ENCODE measurements at places on chromosomes 7 and 10.

DNA sequence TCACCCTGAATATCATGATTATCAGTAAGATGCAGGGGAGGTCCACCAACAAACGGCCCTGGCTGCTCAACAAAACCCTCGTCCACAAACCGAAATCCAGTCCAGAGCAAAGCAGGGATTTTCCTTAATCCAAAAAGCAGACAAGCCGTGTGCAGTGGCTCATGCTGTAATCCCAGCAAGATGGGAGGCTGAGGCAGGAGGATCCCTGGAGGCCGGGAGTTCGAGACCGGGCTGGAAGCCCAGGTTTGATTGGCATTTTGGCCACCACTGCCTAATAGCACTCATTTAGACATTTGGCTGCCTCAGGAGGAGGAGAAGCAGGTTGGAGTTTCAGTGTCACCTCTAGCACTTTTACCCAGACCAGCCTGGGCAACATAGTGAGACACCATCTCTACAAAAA is 562.0 kb upstream of the AUTS2 start:
- no peak for DNase-seq

DNA sequence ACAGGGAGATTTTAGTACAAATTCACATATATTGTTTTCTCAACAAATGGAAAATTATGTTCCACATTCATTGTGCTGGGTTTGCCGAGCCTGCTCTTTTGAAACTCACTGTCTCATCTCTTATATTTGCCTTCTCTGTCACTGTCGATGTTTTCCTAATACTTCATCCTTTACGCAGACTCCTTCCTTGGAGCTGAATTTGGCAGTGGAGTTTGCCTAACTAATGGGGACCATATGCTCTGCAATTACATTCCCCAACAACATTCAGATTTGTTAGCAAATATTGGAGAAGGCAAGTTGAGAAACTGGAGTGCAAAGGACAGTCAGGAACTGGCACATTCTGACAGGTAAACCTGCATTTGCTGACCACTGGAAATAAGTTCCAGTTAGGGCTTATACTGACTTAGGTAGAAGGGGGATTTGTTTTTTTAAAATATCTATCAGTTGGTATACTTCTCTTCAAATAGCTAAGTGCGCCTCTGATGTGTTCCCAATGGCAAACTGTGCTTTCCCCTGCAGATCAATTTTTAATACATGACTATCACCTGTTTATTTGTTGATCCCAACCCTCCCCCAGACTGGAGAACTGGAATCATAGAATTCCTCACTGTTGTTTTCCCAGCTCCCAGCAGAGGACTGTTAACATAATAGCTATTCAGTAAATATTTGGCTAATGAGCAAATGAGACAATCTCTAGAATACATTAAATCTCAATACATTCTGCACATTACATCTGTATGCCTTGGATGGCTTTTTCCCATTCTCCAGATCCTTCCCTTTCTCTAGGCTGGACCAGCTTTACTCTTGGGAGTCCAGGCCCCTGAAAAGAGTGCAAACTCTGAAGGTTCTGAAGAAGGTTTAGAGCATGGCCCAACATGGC is 769.3 kb downstream of the KCNMA1 start:
- DNase-seq, result no peak

- DNase-seq, result no peak
Measured at GRCh38 chr7:114416129-114416990, 1.7 kb downstream of the FOXP2 start.

DNA sequence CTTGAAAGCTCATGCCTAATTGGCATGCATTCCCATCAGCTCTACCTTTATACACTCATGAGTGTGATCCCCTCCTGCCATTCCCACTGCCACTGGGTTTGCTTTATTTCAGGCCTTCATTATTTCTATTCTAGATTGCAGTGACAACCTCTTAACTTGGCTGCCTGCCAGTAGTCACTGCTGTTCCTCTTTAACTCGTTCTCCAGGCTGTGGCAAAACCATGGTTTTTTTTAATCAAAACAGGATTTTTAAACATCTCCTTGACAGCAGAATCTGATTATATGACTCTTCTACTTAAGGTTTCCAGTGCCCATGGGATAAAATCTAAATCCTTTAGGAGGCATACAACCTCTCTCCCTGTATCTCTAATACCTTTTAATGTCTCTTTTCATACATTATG is 223.7 kb upstream of the PCDH15 start:
- no peak for DNase-seq

DNA sequence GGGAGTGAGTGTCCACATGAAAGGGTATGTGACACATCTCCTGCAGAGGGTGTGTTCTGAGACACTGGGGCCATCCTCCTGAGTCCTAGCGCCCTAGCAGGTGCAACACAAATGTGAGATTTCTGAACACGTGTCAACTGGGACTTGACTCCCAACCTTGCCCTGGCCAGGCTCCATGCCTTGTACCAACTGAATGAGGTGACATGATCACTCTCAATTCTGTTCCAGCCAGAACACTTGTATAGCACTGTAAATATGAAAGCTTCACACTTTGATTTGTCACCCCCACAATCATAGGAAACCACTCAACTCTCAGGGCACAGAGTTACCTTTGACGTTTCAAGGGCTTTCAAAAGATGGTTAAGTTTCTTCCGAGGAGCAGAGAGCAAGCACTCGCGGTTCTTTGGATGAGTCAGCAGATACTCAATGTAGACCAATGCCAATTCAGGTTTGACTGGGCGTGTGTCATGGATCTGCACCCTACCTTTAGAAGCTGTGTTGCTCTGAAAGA is 48.6 kb downstream of the NCAPG2 start:
- peak; percentile 61 for DNase-seq

GRCh38 chr10:96830511-96831199 is 1.4 kb upstream of the LCOR start:
- peak; percentile 70 for DNase-seq

- DNase-seq, result no peak
Measured at GRCh38 chr10:49761201-49761788, 828 bp downstream of the OGDHL start.

DNA sequence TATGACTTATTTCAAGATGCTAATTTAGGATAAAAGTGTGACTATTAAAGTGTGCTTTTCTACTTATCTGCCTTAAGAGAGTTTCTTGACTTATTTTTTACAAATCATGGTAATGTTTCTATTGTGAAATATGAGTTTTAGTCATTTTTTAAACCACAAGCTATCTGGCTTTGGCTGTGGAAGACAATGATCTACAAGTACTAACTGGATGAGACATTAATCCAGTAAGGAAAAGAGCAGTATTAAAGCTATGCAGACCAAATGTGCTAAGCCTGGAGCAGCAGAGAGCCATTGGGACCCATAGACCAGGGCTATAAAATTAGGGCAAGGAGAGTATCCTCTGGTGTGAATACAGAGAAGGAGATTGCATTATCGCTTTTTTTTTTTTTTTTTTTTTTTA is 92.4 kb downstream of the SEMA3A start:
- no peak for DNase-seq

DNA sequence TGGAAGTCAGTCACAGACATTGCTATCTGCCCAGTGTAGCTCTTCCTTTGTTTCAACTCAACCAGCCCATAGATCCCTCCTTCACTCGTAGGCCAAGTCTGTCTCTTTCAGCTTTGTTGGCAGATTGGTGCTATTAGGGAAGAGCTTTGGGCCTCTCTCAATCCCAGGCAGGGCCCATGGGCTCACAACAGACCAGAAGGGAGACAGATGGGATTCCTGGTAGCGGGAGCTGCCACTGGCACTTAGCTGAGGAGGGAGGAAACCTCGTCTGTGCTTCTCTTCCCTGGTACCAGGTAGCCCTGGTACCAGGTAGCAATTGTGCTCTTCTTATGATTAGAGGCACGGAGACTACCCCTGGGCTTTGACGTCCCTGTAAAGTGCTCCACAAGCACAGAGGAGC is 592.0 kb downstream of the TYW1 start:
- DNase-seq, result no peak

DNA sequence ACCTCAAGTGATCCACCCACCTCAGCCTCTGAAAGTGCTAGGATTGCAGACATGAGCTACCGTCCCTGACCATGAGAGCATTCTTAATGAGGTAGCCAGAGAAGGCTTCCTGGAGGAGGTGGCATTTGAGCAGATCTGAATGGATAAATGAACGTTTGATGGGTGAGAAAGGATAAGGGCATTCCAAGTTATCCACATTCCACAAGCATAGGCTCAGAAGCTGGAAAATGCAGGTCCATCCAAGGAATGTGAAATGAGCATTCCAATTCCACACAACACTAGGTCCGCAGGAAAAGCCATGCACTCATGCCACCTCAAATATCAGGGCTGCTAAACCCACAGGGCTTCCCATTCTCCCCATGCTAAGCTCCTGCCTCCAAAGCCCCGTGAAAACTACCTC is 17.0 kb downstream of the TMEM130 start:
- no peak for DNase-seq

GRCh38 chr10:73862011-73862410 is 12.3 kb downstream of the CAMK2G start:
- no peak for DNase-seq

GRCh38 chr7:20784388-20785156 is 2.1 kb downstream of the SP8 start:
- DNase-seq, result no peak

DNA sequence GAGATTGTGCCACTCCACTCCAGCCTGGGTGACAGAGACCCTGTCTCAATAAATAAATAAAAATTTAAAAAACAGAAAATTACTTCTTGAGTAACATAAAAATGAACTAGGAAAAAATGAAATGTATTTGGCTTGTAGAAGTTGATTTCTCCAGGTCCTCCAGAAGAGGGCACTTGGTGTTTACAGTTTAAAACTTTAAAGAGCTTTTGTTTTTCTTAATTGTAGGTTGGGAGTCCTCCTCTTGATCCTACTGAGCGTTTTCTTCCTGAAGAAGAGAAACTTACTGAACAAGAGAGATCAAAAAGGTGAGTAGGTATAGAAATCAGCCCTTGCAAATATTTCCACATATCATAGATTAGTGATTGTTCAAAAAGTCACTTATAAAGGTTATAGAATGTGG is 16.2 kb downstream of the KIFBP start:
- DNase-seq, result no peak

DNA sequence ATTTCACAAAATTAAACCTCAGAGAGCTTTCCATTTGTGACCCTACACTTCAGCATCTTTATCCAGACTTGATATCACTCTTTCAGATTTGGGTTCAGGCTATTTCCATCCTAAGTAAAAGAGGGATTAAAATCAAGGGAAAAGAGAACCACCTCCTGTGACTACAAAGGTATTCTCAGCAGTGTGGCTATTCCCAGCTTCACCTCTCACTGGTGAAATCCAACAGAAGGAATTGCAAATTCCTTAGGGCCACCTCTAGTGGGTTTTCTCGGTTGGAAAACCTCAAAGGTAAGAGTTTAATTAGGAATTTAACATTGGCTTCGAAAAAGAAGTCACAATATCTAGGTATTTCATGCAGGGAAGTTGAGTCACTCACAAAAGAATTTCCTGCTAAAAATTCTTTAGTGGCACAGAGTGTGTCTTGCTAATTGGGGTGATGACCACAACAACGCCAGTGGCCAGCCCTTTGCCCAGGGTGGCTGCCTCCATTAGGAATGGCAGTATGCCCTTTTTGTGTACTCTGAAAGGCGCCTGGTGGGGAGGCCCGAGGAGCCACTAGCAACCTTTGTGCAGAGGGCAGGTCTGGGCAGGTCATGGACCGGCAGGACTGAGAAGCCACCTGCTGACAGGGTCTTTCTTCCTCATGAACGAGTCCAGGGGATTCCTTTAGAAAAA is 52.2 kb downstream of the SEM1 start:
- no peak for DNase-seq

- no peak for DNase-seq
Measured at GRCh38 chr10:35442028-35442427, 105.7 kb downstream of the CCNY start.

- no peak for DNase-seq
Measured at GRCh38 chr7:45584261-45585210, 10.4 kb downstream of the ADCY1 start.

DNA sequence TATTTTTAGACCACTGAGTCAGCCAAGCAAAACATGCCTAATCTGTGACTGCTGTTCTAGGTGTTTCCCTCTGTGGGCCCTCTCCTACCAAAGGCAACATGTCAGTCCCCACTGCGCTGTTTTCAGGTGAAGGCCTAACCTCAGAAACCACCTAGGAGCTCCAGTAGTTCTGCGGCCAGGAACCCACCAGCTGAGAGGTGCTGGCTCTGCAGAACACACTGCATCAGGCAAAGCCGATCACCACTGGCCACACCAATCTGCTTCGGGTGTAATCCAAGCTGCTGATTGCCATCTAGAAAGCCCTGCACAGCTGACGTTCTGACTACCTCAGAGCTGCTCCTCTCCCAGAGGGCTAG is 14.9 kb downstream of the CAMK2G start:
- DNase-seq, result no peak

GRCh38 chr7:128875523-128875948 is 12.9 kb downstream of the ATP6V1F start:
- no peak for DNase-seq

DNA sequence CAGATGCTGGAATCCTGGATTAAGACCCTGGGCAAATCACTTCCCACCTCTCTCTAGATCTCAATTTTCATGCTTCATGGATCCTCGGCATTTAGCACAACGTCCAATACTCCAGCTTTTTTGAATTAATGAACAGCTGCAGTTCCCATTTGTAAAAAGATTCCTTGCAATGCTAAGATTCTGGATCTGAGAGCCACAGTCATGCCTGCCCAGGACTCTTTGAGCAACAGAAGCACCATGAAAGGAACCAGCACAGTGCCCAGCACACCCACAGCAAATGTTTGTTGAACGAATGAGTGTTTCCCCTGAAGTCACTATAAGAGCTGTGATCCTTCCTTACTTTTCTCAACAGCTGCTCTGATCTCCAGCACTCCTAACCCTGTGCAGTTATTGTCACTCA is 20.8 kb upstream of the DDIT4 start:
- DNase-seq, result no peak

GRCh38 chr7:134694299-134694698 is 47.6 kb downstream of the BPGM start:
- DNase-seq, result no peak

GRCh38 chr10:2948127-2948854 is 119.1 kb upstream of the PFKP start:
- no peak for DNase-seq

DNA sequence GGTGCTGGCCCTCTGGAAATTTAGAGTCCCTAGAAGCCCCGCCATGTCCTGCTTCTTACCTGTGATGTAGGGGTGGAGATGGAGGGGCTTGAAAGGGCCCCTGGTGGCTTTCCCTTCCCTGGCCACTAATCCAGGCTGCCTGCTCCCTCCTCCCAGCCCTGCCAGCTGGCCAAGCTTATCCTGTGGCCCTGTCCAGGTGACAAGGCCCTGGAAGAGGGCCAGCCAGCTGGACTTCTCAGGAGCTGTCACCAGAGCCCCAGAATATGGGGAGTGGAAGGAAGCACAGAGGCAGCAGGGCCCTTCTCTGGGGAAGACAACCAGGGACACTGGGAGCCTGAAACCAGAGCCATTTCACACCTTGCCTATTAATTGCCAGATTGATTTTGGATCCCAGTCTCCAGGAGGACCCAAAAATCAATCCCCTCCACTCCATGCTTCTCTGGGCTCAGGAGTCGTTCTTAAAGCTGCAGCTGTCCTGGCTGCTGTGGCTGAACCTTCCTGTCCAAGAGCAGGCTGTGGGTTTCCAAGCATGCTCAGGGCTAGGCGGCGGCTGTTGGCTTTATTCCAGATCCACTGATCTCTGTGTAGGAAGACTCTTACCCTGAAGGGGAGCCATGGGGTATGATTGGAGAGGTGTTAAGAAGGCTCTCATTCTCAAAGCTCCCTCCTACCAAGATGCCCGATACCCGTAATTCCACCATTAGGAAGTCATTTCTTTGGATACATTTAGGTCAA is 52.6 kb upstream of the PCBD1 start:
- no peak for DNase-seq
